ENCODE measurements at places on chromosomes 11 and 22.

GRCh38 chr11:34652191-34652973 lies 31.5 kb downstream of the EHF start:
- DNase-seq: no peak

DNA sequence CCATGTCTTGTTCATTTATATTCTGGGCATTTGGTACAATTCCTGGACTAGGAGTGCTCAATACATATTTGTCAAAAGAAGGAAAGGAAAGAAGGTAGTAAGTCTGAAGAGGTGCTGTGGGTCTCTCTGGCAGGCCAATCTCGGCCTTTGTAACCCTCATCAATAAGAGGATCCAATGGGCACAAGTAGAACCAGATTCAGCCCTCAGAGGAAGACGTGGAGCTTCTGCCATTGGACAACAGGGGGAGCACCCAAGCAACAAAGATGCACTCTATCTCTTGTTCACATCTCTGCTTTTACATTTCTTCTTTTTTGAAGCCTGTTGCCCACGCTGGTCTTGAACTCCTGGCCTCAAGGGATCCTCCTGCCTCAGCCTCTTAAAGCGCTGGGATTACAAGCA lies 2.2 kb upstream of the VPS11 start:
- DNase-seq: peak; percentile 30

DNA sequence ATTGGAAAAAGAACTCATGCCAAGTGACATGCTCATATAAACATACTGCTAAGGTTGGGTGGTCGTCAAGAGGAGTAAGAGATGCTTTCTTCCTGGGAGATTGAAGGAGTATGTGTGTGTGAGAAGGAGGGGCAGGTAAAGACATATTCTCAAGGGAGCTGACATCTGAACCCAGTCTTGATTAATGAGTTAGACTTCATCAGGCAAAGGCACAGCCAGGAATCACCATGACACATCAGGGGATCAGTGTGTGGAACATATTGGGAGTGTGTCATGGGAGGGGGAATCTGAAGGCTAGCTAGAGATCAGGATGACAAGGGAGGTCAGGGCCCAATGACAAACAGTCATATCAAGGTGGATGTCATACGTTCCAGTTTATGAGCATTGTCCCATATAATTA lies 14.9 kb downstream of the CNTF start:
- DNase-seq: no peak

DNA sequence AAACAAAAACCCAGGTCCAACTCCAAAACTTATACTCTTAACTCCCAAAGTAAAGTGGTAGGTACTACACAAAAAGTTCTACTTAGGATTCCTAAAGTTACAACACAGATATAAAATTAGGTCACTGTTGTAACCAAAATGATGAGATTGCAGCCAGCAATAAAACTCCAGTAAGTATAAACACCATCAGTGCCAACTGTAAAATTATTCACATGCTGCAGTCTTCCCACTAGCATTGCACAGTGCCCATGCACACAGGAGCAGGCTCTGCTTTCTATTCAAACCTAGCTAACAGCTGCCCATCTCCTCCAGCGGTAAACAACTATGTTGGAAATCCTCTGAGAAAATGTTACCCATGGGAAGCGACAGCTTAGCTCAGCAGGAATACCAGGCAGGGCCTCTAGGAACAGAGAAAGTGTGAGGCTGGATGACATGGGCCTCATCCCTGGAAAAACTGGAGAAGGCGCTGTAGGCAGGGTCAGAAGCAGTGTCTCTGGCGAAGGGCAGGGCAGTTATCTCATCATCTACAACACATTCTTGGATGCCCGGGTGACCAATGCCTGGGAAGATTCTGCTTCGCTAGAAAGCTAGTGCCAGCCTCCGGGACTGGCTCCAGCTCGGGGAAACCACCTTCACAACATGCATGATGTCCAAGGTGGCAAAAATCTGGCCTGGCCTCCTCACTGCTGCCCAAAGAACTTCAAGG lies 9.1 kb downstream of the CPT1A start:
- DNase-seq: no peak

DNA sequence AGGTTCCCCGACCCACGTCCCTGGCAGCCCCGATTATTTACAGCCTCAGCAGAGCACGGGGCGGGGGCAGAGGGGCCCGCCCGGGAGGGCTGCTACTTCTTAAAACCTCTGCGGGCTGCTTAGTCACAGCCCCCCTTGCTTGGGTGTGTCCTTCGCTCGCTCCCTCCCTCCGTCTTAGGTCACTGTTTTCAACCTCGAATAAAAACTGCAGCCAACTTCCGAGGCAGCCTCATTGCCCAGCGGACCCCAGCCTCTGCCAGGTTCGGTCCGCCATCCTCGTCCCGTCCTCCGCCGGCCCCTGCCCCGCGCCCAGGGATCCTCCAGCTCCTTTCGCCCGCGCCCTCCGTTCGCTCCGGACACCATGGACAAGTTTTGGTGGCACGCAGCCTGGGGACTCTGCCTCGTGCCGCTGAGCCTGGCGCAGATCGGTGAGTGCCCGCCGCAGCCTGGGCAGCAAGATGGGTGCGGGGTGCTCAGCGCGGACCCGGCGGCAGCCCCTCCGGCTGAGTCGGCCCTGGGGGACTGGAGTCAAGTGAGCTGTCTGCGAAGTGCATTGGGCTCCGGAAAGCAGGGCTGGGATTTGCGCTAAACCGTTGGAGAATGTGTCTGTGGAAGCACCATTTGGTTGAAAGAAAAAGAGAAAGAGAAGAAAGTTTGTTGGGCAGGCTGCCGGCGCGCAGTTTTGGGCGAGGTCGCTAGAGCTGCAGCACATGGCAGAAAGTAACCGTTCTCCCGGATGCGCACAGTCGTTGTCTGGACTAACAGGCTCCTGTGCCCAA lies at the start of gene CD44:
TSS of gene CD44 (plus strand) at position 229 of the 779 bp plus-strand sequence. CDS start at position 362, 133 bp downstream.
- peak; percentile 75 for DNase-seq

GRCh38 chr11:104781719-104782376 lies 116.4 kb downstream of the CASP12 start:
- DNase-seq: no peak

GRCh38 chr22:41140365-41140957 lies 48.1 kb downstream of the EP300 start:
- DNase-seq: no peak

GRCh38 chr22:37843741-37844089 lies 419 bp downstream of the ANKRD54 start:
- DNase-seq: peak; percentile 66

- DNase-seq: no peak
Measured at GRCh38 chr11:134562196-134562595, 150.2 kb upstream of the B3GAT1 start.

DNA sequence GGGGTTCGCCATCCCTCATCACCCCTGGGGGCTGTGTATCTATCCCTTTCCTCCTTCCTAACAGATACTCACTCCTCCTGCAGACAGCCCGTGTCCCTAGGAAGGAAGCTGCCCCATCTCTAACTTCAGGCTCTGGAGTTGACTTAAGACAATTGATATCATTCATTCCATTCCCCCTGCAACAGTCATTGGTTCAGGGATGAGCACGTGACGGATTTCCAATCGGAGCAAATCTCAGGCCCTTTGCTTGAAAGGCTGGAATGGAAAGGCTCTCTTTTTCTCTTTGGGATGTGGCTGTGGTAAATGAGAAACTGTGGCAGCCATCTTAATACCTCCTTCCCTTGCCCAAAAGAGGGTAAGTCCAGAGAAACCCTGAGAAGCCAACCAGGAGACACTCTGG lies 5.0 kb upstream of the SCUBE2 start:
- DNase-seq: no peak

DNA sequence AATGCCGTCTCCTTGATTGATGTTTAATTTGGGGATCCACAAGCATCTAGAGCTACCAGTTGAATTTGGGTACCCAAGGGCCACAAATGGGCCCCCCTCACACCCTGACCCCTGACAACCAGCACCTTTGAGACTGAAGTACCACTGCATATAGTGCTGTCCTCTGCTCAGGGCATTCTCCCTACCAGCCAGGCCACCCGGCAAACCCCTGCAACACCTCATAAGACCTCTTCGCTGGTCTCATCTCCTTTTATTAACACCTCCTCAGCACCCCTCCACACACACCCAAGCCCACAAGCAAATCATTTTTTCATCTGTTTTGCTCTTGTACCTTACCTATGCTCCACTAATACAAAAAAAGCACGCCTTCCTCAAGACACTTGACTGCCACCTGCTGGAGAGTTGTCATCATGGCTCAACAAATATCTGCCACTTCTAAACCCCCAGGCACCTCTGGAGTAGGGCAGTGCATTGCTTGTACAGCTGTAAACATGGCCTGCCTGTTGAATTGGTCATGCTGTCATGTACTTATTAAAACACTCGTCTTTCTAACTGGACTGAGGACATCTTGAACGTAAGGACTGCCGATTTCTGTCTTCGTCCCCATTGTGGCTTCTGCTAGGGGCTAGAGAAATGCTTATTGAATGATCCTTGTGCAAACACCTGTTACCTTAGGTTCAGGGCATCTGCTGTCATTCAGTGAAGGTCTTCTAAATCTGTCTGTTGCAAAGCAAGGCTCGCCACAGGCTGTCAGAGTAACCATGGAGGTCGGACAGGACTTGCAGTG lies 66.5 kb downstream of the BMAL1 start:
- DNase-seq: peak; percentile 77

- no peak for DNase-seq
Measured at GRCh38 chr11:106961048-106961447, 57.2 kb downstream of the GUCY1A2 start.

- peak; percentile 44 for DNase-seq
Measured at GRCh38 chr22:50085211-50085972, at the start of gene MLC1. MLC1 (minus strand) TSS chr22:50085426; CDS start chr22:50084902, 524 bp downstream.

DNA sequence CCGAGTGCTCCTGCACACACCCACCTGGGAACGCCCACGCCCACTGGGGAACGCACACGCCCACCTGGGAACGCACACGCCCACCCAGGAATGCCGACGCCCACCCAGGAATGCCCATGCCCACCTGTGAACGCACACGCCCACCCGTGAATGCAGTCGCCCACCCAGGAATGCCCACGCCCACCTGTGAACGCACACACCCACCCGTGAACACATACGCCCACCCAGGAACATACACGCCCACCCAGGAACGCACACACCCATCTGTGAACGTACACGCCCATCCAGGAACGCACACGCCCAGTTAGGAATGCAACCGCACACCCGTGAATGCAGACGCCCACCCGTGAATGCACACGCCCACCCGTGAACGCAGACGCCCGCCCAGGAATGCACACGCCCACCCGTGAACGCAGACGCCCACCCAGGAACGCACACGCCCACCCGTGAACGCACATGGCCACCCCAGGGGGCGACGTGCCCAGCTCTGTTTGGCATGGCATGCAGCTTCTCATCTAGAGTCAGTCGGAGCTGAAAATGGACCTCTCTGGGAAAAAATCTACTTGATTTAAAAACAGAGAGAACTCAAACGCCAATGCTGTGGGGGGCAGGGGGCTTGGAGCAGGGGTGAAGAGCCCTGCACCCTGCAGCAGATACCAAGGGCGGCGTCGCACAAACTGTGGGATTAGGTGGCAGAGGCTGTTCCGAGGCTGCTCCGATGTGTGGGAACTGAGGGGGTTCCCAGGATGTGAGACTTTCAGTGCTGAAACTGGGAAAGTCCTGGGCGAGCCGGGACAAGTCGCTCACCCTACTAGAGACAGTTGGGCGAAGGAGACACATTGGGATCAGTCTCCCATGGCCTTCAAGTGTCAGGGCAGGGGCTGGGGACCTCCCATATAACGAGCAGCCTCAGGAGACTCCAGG lies 83.3 kb downstream of the MYEOV start:
- DNase-seq: no peak

DNA sequence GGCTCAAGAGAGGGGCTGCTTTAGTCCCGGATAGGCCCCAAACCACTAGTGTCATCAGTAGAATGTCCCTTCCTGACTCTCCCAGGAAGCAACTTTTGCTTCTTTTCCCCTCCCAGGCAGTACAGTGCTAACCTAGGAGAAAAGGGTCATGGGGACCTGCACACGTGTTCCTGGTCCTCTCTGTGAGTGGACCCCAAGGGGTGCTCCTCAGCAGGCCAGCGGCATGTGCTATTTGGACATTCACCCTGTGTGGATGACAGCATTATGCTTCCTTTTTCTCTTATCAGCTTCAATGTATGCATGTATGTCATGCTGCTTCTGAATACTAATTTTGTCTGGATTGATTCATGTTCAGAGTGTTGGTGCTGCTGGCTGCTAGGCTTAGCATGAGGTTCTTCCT lies 18.1 kb upstream of the PLET1 start:
- no peak for DNase-seq

DNA sequence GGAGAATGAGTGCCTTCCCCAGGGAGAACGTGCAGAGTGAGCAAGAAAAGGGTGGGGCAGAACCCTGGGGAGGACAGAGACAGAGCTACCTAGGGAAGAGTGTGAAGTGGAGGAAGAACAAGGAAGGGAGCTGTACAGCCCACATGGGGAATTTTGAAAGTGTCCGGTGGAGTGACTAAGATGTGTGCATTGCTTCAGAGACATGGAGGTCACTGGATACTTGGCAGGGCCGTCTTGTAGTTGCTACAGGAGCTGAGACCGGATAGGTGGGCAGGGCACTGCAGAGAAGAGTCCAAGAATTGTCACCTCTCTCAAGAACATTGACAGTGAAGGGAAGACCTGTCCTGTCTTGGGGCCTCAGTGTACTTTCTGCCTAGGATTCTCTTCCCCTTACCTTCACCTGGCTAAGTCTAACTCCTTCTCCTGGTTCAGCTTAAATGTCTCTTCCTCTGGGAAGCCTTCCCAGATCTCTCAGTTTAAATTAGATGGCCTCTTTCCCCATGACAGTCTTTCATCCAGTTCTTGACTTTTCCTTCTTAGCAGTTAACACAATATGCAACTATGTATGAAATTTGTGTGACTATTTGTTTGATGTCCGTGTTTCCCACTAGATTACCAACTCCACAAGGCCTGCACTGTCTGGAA lies 9.2 kb upstream of the P2RY6 start:
- DNase-seq: no peak

GRCh38 chr11:22193348-22194051 lies 615 bp downstream of the ANO5 start:
- peak; percentile 2 for DNase-seq

DNA sequence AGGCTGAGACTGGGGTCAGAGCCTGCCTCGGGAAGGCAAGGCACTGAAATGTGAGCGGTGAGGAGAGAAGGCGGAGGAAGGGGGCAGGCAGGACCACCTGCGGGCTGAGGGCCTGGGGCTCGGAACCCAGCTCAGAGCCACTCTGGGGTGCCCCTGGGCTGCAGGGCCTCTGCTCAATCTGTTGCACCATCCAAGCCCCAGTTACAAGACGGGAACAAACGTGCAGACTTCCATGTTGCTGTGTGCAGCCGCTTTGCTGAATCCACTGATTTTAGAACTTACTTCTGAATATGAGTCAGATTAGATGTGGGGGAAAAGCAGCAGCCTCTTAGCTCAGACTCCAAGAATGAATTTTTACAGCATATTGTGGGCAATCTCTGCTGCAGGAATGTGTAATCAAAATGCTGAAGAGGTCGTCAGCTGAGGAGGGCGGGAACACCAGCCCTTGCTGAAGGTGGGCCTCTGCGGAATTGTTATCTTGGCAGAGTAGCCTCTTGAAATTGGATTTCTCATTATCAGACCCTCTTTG lies 21.6 kb downstream of the PARVG start:
- DNase-seq: no peak

Measured in activated naive CD8-positive, alpha-beta T cell treated with anti-CD3 and anti-CD28 coated beads, Interleukin-2, amount 50 U/mL, for 24 hours (primary cell).